ENCODE measurements at places on chromosomes 3 and 15.

GRCh38 chr3:33940149-33940548, 141.7 kb downstream of the PDCD6IP start:
- no peak for DNase-seq

- no peak for DNase-seq
Observed at GRCh38 chr15:58748040-58748851, 1.3 kb downstream of the ADAM10 start.

GRCh38 chr3:78253860-78254259, 1214.0 kb downstream of the ROBO2 start:
- no peak for DNase-seq

DNA sequence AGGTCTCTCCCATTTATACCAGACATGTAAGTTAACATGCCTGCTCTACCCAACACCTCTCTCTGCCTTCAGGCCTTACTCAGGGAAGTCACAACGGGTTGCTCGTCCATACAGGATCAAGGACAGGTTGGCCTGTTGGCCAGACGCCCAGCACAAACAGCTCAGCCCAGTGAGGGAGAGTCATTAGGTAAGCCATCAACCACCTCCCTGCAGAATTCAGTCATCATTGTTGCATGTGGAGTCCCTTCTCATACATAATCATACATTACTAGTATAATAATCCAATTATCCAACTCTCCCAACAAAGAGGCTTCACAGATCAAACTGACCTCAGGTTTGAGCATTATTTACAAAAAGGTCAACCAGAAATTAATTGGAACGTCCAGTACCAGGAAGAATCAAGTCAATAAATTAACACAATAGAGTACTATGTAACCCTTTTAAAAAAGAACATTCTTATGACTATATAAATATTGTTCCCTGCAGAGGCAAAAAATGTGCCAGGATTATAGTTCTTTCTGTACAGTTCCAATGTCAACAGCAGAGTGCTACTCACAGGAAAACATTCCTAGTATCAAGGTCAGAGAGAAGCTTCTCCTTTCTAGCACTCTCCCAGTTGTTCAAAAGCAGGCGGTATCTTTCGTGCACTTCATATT, 33.2 kb downstream of the HOMER2 start:
- no peak for DNase-seq

- DNase-seq = no peak
Observed at GRCh38 chr3:122103821-122104514, 48.8 kb downstream of the CD86 start.

- DNase-seq = no peak
Observed at GRCh38 chr15:89806559-89807550, 7.8 kb downstream of the ANPEP start.

GRCh38 chr15:48177383-48177765, 721 bp downstream of the MYEF2 start:
- no peak for DNase-seq

- no peak for DNase-seq
Observed at GRCh38 chr15:80247320-80247719, 4.7 kb downstream of the CTXND1 start.

DNA sequence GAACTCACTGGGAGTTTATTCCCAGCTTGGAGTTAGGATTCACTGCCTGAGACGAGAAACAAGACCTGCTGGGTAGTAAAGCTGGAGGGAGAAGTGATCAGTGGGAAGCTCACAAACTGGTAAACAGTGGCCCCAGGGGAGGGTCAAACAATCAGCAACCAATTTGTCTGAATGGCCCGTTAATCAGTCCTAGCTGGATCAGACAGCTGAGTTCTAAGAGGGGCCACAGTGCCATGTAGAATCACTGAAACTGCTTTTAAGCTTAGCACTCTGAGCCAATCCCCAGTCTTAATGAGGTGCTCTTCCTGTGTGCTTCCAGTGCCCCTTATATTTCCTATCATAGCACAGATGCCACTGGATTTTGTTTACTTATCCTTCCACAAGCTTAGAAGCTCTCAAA, 591.7 kb downstream of the RSL24D1 start:
- no peak for DNase-seq

DNA sequence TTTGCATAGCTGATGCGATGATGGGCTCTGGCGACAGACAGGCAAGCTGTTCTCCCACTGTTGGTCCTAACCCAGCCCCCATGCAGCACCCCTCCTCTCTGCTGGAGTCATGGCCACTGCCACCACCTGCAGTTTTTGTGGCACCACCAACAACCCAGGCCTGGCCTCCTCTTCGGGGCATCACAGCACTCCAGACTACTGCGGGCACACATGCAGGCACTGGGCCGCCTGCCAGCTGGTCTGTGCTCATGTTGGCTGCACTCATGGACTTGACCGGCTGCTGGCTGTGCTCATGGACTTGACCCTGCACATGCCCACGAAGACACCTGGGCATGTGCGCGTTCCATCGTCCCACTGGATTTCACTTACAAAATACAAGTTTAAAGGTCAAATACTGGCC, 130.9 kb upstream of the TMEM108 start:
- DNase-seq = no peak

DNA sequence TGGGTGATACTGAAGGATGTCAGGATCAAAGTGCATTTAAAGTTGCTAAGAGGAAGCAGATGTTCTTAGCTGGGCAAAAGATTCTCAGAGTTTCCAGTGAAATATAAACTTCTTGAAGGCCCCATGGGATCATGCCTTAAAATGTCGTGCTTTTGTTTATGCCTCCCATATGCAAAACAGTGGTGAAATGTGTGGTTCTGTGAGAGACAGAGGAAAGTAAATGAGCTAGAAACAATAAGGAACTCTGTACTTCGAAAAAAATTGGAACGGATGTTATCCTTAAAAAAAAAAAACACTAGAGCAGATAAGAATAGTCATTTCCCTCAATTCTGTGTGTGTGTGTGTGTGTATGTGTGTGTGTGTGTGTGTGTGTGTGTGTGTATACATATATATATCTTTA, 497.0 kb upstream of the TBL1XR1 start:
- DNase-seq = no peak
